Progenitor cell of endocrine pancreas (in vitro differentiated cells): ENCODE measurements at places on chromosomes 2 and 18. TPM values are rescaled to one million over a fixed set of nuclear protein-coding genes. Genes with fewer than 3 reads are reported as not detected.

GRCh38 chr2:105299290-105299689 is 30.2 kb downstream of the TGFBRAP1 start:
- no peak for DNase-seq

- DNase-seq = no peak
These were observed 263.9 kb upstream of the APCDD1 start for GRCh38 chr18:10190564-10190963.

- DNase-seq = no peak
These were observed 50.5 kb downstream of the ZNF532 start for GRCh38 chr18:58915006-58915799.

DNA sequence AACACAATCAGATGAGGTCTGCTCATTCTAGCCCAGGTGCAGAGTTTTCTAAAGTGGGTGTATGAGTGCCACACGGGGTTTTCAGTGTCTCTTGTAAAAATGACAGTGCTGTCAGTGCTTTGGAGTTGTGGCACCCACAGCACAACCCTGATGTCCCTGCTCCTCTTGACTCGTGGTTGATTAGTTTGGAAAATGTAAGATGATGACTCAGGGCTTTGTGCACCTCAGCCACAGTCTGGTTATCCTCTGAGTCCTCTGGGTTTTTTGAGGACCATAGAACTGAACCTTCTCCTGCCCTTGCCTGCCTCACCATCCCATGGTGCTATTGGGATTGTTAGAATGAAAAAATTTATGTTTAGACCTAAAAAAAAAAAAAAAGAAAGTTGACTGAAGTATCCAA is 105.6 kb downstream of the MYO1B start:
- DNase-seq = no peak

DNA sequence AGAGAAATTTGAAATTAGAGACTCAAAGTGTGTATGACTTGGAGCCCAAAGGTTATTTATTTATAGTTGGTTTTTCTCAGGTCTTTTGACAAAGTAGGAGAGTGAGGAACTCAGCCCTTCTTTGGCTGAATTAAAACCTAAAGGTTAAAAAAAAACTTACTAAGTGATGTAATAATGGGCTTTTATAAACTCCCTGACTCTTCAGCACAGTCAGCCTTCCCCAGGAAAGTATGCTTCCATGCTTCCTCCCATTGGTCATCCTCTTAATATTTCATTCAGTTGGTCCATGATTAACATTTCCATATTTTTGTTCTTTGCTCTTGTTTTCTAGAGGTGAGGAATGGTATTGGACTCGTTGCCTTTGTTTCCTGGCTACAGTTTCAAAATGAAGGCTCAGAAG is 7.2 kb downstream of the ARPC2 start:
- DNase-seq = no peak

DNA sequence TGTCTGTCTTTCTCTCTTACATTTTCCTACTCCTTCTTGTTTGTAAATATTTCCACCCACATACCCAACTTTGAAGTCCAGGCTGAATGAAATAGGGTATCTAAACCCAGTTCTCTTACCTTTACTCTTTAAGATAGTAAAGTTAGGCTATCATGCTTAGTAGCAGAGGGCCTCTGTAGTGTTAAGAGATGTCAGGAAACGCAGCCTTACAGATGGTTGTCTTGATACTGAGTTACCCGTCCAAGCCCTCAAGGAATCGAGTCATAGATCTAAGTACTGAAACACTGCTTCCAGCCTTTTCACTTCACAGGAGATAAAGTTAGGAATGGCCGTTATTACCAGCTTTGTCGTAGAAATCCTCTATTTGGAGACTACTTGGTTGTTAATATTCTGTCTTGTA is 24.3 kb downstream of the MRPS9 start:
- DNase-seq = no peak

GRCh38 chr2:166361351-166362153 is 14.2 kb downstream of the SCN9A start:
- DNase-seq = no peak

DNA sequence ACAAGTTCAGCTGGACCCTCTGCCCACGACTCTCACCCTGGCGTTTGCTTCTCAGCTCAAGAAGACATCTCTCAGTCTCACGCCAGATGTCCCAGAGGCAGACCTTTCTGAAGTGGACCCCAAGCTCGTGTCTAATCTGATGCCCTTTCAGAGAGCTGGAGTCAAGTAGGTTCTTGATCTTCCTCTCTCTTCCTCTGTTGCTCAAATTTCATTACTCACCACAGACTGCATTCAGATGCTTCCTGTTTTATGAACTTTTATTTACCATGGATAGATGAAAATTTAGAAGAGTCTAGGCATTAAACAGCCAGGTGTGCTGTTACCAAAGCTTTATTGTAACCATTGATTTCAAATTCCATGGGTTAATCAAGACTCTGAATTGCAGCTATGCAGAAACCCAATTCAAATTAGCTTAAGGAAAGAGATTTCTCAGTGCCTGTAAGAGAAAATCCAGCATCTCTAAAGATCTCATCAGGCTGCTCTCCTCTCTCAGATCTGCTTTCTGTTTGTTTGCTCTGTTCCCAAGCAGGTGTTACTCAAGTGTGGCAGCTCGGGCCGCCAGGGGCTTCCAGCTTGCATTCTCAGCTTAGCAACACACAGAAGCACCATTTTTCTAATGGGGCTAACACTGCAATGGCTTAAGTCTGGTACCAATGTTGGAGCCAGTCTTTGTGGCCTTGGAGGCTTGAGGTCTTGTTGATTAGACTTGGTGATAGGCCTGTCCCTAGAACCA is 16.5 kb downstream of the SMARCAL1 start:
- no peak for DNase-seq

- no peak for DNase-seq
These were observed 33.0 kb downstream of the MRO start for GRCh38 chr18:50786864-50787263.

DNA sequence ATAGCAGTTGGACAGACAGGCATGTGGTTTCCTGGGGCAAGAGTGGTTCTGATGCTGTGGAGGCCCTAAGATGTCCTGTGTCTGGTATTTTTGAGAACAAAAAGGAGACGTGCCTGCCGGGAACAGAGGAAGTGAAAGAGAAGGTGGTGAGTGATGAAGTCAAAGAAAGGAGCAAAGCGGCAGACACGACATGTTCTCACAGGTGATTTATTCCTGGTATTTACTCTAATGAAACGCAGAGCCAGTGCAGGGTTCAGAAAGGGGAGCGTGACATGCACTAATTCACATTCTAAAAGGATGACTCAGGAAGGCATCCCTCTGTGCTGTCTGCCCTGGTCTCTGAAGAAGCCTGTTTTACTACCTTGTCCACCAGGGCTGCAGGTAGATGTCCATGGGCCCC is 211.0 kb downstream of the KCNE4 start:
- DNase-seq = no peak

DNA sequence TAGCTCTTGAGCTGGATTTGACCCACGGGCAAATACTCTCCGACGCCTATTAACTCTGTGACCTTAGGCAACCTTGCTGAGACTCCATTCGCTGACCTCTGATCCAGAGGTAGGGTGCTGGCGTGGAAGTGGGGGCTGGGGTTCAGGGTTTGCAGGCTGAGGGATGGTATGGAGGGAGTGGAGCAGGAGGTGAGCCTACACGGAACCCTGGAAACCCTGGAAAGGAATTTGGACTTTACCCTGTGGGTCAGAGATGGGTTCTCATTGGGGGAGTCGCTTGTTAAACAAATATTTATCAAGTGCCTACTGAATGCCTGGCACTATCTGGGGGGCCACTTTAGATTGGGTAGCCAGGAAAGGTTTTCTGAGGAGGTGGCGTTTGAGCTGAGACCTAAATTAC is 58.2 kb upstream of the FZD7 start:
- no peak for DNase-seq

DNA sequence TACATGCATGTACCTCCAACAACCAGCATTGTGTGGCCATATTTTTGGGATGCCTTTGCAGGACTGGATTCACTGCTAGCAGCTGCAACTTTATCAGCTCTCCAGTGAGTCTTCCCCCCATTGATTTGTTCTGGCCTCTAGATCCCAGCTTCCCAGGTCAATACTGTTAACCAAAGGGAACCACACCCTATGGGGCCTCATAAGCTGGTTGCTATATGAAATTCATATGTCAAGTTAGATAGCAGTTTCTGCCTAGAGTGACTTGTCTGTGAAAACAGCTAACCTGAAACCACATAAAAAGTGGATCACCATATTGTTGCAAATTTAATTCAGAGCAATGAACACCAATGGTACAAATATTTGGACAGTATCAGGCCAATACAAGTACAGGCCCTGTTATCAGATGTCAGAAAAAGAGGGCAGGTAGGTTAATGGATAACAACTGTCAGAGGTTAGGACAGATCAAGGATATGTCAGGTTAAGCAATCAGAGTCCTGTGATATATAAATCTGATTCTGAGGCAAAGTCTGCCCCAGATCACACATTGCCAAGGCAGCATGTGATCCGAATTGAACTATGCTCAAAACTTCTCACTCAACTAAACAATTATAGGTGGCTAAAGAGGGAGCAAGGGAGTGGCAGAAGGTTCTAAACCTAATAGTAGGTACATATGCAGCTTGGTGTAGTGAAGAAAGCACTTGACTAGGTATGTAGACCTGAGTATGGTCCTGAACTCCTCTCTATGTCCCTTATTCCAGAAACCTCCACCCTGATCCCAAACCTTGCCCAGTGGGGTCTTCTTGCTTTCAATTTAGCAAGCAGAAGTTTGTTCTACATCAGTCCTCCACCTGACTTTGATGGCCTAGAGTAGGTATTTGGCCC is 310.2 kb upstream of the STON1 start:
- DNase-seq = no peak

- DNase-seq = no peak
These were observed 11.1 kb downstream of the NR4A2 start for GRCh38 chr2:156321243-156321904.

DNA sequence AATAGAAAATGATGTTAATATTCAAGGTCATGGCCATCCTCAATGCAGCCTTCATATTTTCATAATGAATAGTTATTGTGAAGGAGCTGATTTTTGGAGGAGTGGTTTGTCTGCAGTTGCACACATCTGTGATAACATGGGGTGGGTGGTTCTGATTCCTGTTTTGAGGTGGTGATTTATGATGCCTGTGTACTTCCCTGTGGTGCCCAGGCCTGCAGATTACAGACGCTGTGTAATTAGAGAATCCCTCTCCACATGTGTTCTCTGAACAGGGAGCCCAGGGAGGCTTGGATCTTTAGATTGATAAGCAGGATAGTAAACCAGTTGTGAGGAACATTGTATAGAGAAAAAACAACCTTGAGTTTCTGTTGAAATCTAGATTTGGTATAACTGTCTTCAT is 117.5 kb downstream of the AGAP1 start:
- no peak for DNase-seq

- DNase-seq = no peak
These were observed 9.2 kb upstream of the KYNU start for GRCh38 chr2:142868229-142868762.

- DNase-seq = no peak
These were observed 122.0 kb downstream of the SPTBN1 start for GRCh38 chr2:54577944-54578647.

DNA sequence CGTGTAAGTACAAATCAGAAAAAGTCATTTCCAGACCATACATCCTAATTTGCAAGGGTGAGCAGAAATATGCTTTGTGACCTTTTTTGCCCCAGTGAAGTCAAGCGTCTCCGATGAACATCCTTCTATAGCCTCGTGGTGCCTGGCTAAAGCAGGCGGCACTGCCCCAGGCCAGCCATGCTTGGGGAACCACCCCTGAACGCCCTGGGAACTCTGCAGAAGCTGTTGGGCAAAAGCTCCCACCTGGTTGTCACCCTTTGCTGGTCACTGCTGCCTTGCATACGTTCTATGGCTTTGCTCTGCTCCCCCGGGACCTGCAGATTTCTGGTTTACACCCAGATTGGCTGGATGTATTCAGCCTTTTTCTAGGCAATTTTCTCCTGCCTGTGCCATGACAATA is 256.4 kb downstream of the SS18 start:
- no peak for DNase-seq

DNA sequence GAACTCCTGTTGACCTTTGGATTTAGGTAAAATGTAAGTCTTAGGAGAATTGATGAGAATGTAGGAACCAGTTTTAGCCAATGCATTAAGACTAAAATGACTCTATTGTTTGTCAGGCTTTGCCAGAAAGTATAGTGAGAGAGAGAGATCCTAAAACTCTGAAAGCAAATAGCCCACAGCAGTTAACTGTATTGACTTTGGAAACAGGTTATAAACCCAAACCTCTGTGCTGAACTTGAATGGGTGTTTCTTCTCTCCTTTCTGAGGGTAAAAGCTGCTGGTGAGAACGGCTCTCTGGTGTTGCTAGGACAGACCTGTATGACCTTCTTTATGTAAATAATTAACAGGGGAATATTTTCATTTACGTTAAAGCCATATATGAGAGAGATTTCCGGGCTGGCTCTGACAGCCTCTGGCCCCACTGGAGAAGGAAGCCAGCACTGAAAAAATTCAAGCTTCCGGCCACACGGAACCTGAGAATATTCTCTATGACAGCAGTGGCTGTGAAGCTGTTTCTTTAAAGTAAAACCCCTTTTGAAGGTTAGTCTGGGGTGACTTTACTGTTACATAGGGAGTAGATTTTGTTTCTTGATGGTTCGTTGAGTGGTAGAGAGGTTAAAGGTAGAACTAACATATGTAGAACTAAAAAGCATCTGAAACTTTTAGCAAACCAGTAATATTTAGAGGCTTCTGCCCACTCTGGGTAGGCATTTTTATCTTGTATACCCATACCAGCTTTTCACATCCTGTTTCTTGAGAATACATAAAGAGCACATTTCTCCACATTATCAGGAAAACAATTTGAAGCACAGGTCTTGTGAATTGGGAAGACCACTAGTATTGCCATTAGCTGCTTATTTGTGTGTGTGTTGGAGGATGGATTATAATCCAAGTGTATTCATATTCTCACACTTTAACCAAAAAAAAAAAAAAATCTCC is 123.8 kb downstream of the SPTBN1 start:
- DNase-seq = no peak

Gene FEV
- total RNA-seq = 13.5 and 15.6 TPM in 2 replicates

Gene FAP
- not detected in 2 replicates for total RNA-seq

Gene SCYGR4
- not detected in 2 replicates for total RNA-seq
